Thymus (tissue), 14 donors: ENCODE measurements at places on chromosomes 6 and 20.

DNA sequence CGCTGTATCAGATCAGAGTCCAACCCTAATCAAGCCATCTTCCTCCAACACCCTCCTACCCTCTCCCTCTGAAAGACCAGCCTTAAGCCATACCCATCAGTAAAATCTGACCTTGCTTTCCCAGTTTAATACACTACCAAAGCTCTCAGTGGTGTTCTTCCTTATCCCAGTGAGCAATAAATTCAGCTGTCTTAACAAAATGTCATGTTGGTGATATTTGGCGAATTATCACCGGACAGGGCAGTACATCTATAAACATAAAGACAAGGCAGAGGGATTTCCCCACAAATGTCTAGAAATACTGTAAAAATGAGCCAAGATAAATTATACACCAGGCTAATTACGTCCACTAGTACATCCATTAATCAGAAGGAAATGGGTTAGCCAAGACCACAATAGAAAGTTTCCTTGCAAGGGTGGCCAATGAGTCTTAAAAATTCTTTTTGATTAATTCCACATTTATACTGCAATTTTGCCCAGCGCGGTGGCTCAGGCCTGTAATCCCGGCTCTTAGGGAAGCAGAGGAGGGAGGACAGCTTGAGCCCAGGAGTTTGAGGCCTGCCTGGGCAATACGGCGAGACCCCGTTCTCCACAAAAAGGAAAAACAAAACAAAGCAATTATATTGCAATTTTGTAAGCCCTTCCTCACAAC is 905 bp downstream of the RARS2 start:
- H3K36me3 ChIP-seq = peaks cover under 1% of the 10 kb centered on the region
- no peaks in the 10 kb centered on the region for H3K27me3 ChIP-seq
- peak overlapping the region; percentile 75 for H3K4me3 ChIP-seq
- no peak overlapping the region for H3K27ac ChIP-seq
- H3K4me1 ChIP-seq = peaks cover 20% of the 10 kb centered on the region

DNA sequence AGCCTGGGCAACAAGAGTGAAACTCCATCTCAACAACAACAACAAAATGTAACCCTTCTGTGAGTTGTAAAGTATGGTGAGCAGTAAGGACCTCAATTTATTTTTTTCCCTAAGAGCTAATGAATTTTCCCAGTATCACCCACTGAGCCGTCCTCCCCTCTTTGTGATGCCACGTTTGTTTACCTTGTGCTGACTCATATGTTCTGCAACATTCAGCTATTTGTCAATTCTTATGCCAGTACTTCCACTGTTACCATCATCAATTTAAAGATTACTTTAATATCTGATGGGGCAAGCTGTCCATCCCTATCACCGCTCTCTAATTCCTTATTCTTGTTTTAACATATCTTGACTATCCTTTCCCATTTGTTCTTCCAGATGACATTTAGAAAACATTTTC is 37.5 kb downstream of the MAK start:
- no peak for DNase-seq
- no peaks in the 10 kb centered on the region for H3K36me3 ChIP-seq
- no peaks in the 10 kb centered on the region for H3K4me1 ChIP-seq
- no peak overlapping the region for H3K27ac ChIP-seq
- H3K4me3 ChIP-seq = no peak overlapping the region

GRCh38 chr20:53345536-53346334 is 247.9 kb downstream of the ZNF217 start:
- H3K27me3 ChIP-seq = no peaks in the 10 kb centered on the region
- H3K27ac ChIP-seq = no peak overlapping the region
- no peak for DNase-seq

DNA sequence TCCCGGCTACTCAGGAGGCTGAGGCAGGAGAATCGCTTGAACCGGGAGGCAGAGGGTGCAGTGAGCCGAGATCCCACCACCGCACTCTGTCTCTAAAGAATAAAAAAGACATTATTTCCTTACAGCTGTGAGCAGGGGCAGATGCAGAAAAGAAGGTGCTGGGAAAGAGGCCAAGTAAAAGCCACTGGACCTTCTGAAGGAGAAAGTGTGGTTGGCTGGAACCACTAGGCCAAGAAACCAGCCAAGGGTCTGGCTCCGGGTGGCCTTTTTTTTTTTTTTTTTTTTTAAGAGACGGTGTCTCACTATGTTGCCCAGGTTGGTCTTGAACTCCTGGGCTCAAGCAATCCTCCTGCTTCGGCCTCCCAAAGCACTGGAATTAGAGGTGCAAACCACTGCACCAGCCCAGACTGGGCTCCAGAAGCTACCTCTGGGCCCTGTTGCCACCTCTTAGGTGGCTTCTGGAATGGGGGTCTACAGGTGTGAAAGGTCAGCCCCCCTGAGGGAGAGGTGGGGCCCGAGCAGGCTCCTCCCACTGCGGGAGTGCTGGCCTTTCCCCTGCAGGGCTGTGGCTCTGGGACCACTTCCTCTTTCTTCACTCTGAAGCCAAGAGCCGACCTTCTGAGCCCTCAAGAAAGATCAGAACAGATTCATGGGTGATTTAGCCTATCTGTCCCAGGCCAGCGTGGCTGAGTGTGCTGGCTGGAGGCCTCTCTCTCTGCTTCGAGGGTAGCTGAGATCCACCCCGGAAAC is at the start of gene FGD2:
FGD2 (plus strand) TSS at position 595 of the 750 bp plus-strand sequence. CDS start 163 bp downstream, outside the sequence.
- H3K27ac ChIP-seq = peak within 1 kb of the TSS; percentile 25
- H3K4me1 ChIP-seq = no peaks in the 10 kb centered on the region
- H3K36me3 ChIP-seq = no peaks in the 10 kb centered on the region
- peak within 1 kb of the TSS; percentile 24 for H3K4me3 ChIP-seq

- no peak overlapping the region for H3K4me3 ChIP-seq
- no peaks in the 10 kb centered on the region for H3K4me1 ChIP-seq
- peaks cover 10% of the 10 kb centered on the region for H3K36me3 ChIP-seq
- no peaks in the 10 kb centered on the region for H3K27me3 ChIP-seq
- DNase-seq = no peak
These were observed 24.8 kb downstream of the RNF146 start for GRCh38 chr6:127291495-127291894.

DNA sequence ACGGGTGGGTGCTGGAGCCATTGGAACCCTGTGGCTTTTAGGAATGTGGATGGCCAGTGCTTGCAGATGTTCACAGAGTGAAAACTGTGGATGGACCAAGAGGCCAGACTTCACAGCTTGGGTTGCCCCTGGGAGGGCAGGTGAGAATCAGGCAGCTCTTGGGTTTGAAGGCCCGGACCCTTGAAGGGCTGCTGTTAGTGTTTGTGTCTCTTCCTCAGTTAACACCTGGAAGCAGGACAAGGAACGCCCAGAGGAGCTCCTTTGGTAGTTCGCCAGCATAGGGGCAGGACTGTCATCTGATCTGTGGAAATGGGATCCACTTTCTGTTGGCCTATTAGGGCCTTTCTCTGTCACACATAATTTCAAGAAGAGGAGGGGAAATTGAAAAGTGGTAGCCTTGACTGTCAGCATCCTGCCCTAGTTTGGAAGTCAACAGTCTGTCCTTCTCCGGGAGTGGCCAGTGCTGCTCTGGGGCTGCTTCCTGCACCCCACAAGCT is 43.6 kb downstream of the RIOK1 start:
- DNase-seq = no peak
- H3K27me3 ChIP-seq = no peaks in the 10 kb centered on the region
- peaks cover 11% of the 10 kb centered on the region for H3K4me1 ChIP-seq

DNA sequence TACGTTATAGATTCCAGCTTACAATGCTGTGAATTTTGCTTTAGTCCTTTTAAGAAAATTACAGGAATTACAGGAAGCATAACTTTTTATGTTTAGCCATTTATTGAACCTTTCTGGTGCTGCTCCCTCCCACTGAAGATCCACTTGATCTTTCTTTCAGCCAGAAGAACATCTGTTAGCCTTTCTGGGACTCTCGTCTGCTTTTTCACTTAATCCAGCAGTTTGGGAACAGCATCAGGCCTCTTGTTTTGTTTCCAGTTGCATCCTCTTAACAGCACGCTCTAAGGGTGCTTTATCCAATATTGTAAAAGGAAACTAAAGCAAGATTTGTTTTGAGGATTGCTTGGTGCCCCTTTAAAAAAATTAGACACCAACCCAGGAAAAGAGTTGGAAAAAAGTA is 10.3 kb upstream of the CYP24A1 start:
- no peak overlapping the region for H3K4me3 ChIP-seq
- H3K27ac ChIP-seq = no peak overlapping the region
- no peak for DNase-seq
- H3K27me3 ChIP-seq = no peaks in the 10 kb centered on the region

DNA sequence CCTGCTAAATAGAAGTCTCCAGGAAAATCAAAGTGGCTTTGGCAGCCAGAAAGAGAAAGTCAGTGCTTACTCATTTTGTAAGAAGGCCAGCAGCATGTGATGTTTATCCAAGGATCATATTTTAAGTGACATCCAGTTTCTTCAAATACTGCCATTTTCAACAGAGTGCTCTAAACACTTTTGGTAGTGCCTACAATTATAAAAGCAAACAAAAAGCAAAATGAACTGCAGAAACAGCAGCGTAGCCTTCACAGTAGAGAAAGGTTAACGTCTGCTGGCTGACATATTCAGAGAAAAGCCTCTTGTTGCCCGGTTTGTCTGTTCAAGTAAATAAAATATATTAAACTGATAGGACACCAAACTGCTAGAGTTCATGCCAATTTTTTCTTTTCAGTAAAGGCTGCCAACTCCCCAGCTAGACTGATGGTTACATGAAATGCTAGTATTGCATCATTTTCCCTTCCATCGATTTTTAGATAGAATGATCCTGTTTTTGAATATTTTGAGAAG is 705.7 kb upstream of the SLC35B3 start:
- no peak overlapping the region for H3K4me3 ChIP-seq
- DNase-seq = no peak
- no peaks in the 10 kb centered on the region for H3K36me3 ChIP-seq
- H3K27ac ChIP-seq = no peak overlapping the region

GRCh38 chr6:40721271-40721952 is 134.2 kb upstream of the LRFN2 start:
- no peak overlapping the region for H3K4me3 ChIP-seq
- H3K36me3 ChIP-seq = no peaks in the 10 kb centered on the region
- DNase-seq = no peak
- peaks cover 2% of the 10 kb centered on the region for H3K27me3 ChIP-seq
- no peak overlapping the region for H3K27ac ChIP-seq
- peaks cover 9% of the 10 kb centered on the region for H3K4me1 ChIP-seq

DNA sequence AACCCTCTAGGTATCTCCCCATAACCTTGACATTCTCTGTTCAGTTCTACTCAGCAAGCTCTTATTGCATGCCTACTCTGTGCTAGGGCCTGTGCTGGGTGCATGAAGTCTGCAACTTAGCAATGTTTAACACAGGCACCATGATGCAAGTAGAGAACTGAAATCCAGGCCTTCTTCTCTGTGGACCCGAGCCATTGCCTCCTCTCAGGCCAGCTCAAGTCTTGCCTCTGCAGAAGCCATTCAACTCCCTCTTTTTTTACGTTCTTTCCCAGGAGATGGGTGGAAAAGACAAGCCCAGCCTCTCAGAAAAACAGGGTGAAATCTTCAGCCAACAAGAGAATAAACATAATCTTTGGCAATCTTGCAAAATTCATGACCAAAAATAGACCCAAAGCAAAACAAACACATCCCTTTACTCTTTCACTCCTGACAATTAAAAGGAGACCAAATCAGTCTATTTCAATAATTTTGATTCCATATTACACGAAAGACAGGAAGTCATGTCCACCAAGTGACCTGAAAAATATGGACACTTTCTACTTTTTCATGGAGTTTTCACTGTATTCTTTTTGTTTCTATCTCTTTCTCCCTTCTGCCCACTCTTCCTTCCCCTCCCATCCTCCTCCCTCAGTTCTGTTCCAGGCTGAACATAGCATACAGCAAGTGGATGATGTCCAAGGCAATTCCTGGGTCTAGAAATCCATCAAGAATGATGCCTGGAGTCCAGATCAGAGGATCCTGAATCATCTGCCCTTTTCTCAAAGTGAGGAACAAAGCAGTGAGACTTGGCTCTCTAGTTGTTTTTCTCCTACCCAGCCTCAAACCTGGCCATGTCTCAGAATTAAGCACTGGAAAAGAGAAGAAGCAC is 45.4 kb upstream of the MOCS1 start:
- H3K27me3 ChIP-seq = no peaks in the 10 kb centered on the region
- DNase-seq = no peak
- H3K4me3 ChIP-seq = no peak overlapping the region
- H3K36me3 ChIP-seq = no peaks in the 10 kb centered on the region

- H3K4me1 ChIP-seq = no peaks in the 10 kb centered on the region
- no peaks in the 10 kb centered on the region for H3K27me3 ChIP-seq
- DNase-seq = no peak
- H3K27ac ChIP-seq = no peak overlapping the region
- no peak overlapping the region for H3K4me3 ChIP-seq
These were observed 22.9 kb downstream of the CNBD2 start for GRCh38 chr20:35991142-35991771.

DNA sequence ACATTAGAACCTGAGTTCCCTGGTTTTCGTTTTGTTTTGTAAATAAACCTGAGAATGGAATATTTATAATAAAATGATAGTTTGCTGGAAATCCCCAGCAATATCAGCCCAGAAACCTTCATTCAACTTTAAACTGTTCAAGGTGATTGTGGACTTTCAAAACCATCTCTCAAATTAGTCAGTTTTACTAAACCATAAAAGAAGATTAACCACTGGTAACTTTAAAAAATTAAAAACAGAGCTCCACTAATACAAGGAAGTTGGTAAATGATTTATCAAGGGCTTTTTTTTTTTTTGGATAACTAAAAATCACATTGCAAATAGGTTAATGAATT is 10.0 kb downstream of the MBOAT1 start:
- no peak for DNase-seq
- H3K27ac ChIP-seq = no peak overlapping the region
- no peaks in the 10 kb centered on the region for H3K36me3 ChIP-seq
- H3K4me3 ChIP-seq = no peak overlapping the region

DNA sequence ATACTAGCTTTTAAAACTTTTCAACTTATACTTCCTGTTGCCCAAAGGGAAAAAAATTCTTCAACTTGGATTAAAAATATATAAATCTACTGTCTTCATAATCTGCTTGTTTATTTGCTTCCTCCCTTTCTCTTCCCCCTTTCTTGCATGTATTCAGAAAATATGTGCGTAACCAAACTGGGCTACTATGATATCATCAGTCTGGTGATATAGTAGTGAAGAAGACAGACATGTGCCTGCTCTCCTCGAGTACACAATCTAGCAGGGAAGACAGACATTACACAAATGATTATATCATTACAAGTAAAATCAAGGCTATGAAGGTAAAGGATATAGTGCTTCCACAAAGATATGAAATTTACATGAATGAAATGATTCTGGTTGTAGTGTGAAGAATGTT is 31.0 kb downstream of the IBTK start:
- peaks cover 45% of the 10 kb centered on the region for H3K36me3 ChIP-seq
- H3K27me3 ChIP-seq = no peaks in the 10 kb centered on the region
- H3K4me1 ChIP-seq = no peaks in the 10 kb centered on the region
- H3K4me3 ChIP-seq = no peak overlapping the region
- no peak for DNase-seq
- no peak overlapping the region for H3K27ac ChIP-seq

DNA sequence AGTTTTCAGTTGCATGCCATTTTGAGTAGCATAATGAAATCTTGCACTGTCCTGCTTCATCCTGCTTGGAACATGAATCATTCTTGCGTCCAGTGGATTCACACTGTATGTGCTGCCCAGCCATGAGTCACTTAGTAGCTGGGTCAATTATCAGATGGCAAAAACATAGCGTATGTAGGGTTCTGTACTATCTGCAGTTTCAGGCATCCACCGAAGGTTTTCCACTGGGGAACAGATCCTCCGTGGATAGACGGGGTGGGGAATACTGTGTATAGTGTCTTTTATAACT is 61.4 kb downstream of the IL22RA2 start:
- no peaks in the 10 kb centered on the region for H3K27me3 ChIP-seq
- H3K36me3 ChIP-seq = no peaks in the 10 kb centered on the region
- no peak for DNase-seq
- H3K4me1 ChIP-seq = no peaks in the 10 kb centered on the region
- no peak overlapping the region for H3K4me3 ChIP-seq

- no peak overlapping the region for H3K27ac ChIP-seq
- H3K4me1 ChIP-seq = no peaks in the 10 kb centered on the region
- DNase-seq = no peak
- no peak overlapping the region for H3K4me3 ChIP-seq
- H3K27me3 ChIP-seq = no peaks in the 10 kb centered on the region
These were observed 14.2 kb upstream of the CALHM5 start for GRCh38 chr6:116497113-116497676.
